ENCODE measurements at places on chromosomes 5 and 9.

DNA sequence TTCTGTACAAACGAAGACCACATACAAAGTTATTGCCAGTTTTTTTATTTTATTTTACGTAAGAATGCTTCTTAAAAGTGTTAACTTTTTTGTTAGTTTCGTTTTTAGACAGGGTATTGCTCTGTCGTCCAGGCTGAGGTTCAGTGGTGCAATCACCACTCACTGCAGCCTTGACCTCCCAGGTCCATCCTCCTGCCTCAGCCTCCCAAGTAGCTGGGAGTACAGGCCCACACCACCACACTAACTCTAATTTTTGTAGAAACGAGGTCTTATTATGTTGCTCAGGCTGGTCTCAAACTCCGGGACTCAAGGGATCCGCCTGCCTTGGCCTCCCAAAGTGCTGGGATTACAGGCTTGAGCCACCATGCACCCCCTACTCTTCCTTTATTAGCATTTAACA is 2.3 kb upstream of the DNAJA1 start:
- DNase-seq, result no peak

DNA sequence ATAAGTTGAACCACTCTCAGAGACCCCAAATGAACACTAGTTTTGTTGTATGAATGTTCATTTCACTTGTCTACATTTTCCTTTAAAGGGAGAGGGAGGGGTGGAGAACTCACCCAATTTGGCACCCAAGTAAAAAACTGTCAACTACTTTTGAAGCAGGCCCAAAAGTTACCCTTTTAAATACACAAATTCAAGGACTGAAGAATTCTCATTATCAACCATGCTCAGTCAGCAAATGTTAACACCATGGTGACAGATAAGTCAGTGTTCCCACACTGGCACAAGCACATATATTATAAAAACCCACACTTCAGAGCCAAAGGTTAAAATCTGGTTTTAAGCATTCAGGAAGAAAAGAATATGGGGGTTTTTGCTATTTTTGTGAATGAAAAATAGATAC is 31.6 kb downstream of the CSNK1A1 start:
- no peak for DNase-seq

DNA sequence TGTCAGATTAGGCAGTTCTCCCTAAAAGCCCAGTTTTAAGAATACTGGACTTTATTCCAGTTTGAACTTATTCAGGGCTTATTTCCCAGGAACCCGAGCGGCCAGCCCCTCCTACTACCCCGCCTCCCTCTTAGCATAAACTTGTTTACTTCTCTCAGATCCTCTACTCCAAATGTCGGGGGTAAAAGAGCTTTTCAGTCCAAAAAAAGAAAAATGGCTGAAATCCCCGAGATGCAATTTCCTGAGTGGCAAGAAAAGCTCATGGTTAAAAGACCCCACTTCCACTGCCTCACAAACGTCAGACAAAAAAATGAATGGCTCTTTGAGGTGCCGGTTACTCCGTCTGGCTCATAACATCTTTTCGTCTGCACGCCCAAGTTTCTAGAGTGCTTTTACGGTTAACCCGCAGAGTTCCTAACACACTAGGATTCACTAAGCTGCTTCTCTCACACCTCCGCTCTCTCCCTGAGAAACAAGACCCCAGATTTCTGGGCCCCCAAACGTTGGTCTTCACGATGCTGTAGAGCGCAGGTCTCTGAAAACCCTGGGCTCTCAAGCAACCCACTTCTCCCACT is 402 bp downstream of the BRD8 start:
- DNase-seq, result no peak

- no peak for DNase-seq
These were observed 60.5 kb downstream of the PCSK5 start for GRCh38 chr9:75950998-75951397.

DNA sequence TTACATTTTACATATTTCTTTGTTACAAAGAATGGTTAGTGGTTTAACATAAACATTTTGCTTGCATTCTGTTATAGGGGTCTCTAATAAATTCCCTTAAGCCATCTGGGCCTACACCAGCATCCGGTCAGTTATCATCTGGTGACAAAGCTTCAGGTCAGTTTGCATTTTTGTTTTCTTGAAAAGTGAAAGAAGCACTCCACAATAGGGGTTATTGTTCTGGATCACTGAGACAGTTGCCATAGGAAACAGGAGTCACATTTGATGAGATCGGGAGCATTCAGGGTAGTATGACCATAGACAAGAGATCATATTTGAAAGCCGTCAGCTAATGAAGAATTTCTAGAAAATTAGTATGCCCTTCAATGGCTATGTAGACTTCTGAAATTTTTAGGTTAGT is 63.6 kb downstream of the NUP214 start:
- no peak for DNase-seq

DNA sequence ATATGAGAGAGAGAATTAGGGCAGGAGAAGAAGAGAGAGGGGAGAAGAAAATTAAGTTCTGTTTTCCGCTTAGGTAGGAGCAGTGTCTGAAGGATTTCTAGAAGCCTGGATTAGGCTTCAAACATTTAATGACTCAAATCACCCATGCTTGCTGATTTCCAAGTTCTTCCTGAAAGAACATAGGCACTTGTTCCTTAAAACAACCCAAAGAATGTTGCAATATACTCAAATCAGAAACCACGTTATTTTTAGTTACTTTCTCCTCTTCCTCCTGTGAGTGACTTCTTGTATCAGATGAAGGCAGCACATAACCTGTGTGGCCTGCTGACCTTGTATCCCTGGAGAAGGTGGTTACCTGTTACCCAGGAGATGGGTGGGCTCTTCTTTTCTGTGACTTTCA is 351.5 kb upstream of the KLF4 start:
- DNase-seq, result no peak

DNA sequence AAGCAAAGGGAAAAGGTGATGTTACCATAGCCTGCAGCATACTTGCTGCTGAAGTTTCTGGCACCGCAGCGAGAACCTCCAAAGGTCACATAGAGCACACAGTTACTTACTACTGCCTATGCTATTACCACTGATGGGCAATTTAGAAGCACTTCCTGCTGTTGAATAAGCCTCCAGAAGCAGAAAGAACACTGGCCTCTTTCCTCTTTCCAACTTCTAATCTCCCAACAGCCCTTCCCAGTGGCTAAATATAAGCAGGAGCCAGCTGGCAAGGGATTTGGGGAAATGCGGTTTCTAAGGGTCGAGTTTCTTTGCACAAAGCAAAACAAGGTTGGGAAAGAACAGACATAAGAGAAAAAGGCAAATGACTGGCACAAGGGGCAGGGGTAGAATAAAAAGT is 669.2 kb upstream of the ACO1 start:
- no peak for DNase-seq

DNA sequence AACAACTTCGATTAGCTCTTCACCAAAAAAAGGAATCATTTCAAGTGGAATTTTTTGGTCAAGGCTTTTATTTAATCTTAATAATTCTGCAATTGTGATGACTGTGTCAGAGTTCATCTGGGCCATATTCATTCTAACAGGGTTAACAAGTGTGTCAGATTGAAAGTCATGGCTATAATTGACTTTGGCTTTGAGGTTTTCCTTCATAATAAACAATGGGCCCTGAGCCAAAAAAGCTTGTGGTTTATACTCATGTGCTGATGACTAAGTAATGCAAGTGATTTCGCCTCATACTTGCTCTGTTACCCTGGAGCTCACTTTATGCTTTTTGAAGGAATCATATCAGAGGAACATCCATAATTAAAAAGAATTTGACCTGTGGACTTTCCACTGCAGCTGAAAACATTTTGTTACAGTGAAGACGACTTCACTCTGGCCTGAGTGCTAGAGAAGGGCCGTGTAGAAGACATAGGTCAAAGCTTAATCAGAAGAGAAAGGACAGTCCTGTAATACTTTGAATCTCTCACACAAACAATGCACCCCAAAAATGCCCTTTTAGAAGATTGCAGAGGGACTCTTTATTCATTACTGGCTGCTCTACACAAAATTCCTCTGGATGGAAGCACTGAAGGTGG is 101.7 kb downstream of the GDNF start:
- DNase-seq, result no peak

DNA sequence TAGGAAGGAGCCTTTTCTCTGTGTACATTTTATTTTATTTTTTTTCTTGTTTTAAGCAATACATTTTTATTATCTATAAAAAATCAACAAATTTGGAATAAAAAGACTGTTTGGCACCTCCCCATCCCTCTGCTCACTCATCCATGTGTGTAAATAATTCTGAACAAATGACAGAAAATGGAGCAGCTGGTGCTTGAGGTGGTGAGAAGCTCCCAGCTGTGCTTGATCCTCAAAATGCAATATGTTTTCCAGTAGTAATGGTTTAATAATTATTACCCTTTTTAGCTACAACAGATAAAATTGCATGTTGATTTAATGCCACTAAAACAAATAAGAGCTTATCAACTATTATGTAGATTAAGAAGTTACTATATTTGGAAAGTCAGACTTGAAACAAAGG is 132.5 kb downstream of the CDH18 start:
- DNase-seq, result no peak
